Omental fat pad (tissue), 4 donors: ENCODE measurements at places on chromosomes 3 and 15.

GRCh38 chr3:87002346-87002745 is 11.4 kb upstream of the VGLL3 start:
- DNase-seq = no peak

DNA sequence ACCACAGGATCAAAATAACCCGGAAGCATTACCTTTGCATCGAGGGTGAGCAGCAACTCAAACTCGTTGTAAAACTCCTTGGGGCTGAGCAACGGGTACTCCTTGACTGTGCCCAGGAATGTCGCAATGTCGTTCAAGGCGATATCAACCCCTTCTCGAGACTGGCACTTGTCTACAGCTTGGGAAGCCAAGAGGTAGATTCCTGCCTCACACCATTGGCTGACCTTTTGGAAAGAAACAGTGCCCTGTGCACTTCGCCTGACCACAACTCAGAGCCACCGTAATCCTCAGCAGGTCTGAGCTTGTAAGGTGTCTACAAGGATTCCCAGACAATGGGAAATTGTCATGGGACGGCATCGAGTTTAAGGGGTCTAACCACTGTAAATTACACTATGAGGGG is 43.9 kb downstream of the B3GNT5 start:
- no peak for DNase-seq

GRCh38 chr3:66504850-66505641 is 4.2 kb upstream of the LRIG1 start:
- no peak for DNase-seq

- no peak for DNase-seq
These were observed 4.2 kb upstream of the NPHP3 start for GRCh38 chr3:132726341-132726823.

DNA sequence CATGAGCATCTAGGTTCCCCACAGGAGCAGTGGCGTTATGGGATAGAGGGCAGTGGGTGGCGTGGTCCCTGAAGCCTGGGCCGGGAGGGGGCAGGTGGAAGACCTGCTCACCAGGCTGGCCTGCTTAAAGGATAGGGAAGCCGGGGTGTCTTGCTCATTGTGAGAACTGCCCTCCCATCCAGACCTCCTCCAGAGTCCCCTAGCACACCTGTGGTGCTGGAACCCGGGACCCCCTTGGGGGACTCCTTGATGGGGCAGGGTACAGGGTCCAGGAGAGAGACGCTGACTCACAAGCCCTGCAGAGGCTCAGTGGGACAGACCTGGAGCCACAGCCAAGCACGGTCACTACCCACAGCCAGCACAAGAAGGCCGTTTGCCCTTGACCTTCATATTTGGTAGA is 2.8 kb upstream of the RHCG start:
- DNase-seq = no peak

- no peak for DNase-seq
These were observed 170.0 kb downstream of the RAB11A start for GRCh38 chr15:66039117-66039871.

GRCh38 chr3:196604548-196604947 is 34.9 kb upstream of the NRROS start:
- DNase-seq = no peak

DNA sequence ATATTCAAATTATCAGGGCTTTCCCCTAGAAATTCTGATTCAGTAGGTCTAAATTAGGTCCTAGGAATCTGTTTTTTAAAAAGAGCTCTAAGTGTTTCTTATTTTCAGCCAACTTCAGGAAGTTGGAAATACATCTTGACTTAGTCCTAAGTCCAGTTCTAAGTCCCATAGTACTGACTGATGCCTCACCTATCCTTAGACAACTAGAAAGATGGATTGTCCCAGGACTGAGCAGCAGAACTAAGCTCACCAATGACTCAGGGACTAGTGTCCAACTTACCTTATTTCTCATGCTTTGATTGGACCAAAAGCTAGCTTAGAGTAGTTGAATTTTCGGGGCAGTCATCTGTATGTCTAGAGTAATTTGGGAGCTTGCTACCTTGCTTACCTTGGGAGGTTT is 26.2 kb upstream of the C3orf38 start:
- no peak for DNase-seq

GRCh38 chr15:88255484-88256278 is 858 bp downstream of the NTRK3 start:
- no peak for DNase-seq

DNA sequence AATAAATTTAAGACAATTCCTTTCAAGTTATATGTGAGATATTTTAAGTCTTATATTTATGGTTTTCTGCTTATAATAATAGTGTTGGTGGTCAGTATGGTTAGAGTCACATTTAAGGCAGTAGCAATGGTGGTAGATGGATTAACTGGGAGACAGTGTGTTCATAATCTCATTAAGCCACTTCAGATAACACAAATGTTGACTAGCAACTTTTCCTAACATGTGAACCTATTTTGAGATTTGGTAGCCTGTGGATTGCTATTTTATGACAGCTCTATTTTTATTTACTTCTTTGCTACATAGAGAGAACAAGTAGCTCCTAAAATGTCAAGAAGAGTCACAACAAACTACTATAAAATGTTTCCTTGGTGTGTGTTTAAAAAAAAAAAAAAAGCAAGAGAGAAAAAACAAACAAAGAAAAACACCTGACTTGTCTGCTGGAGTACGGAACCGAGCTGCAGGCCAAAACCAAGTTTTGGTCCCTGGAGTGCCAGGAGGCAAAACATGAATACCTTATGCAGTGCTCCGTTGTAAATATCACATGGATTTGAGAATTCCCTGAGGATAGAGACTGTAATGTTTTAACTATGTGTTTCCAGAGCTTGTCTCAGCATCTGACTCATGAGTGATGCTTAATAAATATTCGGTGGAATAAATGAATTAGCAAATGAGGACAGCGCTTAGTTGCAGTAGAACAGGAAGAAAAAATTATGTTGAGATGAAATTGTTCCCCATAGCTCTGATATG is 457.1 kb upstream of the ROBO2 start:
- DNase-seq = no peak

- DNase-seq = no peak
These were observed 951 bp downstream of the FNDC3B start for GRCh38 chr3:172040078-172040980.

GRCh38 chr15:57640930-57641682 is 49.4 kb downstream of the MYZAP start:
- DNase-seq = no peak

- DNase-seq = no peak
These were observed 14.0 kb downstream of the PLA2G4D start for GRCh38 chr15:42080186-42080918.

DNA sequence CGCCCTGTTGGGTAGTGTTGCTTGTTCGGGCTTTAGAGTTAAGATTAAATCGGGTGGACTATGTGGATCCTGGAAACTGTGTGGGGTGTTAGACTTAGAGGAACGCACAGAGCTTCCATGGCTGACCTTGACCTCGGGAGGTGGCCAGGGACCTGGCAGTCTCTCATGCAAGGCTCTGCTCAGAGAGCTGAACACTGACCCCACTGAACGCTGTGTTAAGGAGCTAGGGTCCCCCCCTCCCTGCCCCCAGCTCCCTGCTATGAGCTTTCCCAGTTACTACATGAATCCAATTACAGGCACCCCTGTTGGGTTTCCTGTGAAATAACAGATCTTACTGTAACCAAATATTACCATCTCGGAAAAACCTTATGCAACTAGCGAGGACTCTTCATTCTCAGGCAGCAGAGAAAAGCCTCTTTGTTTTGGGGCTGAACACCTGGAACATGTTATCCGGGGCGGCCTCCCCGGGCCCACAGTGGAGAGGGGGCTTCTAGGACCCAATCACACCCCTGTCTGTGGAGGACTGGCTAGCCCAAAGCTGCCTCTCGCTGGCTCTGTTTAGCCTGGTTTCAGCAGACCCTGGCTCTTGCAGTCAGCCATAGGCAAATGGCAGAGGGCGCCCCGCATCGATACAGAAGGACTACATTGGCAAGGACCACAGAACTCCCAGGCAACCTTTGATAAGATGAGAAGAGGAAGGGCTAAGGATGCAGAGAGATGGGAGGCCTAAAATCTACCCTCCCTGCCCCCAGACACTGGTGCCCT is 25.8 kb upstream of the ALDH1A3 start:
- no peak for DNase-seq

DNA sequence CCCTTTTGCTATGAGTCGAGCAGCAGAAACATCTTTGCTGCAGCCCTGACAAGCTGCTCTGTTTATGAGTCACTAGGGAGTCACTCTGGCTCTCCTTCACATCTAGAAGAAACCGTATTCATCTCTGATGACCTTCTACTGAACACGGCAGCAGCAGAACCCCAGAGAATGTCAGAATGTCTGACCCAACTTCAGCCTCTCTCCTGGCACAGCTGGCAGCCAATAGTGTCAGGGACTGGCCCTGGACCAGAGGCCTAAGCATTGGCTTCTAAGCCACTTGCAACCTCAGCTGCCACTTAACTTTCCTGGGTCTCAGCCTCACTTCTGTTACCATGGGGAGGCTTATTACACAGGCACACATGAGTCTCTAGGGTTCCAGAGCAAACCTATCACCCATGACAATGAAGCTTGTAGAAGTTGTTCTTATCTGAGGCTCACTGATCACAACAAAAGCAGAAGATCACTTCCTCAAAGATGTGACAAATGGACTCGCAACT is 184.1 kb upstream of the TLE3 start:
- DNase-seq = no peak

GRCh38 chr3:149541091-149541491 is 66.6 kb downstream of the TM4SF4 start:
- DNase-seq = no peak

DNA sequence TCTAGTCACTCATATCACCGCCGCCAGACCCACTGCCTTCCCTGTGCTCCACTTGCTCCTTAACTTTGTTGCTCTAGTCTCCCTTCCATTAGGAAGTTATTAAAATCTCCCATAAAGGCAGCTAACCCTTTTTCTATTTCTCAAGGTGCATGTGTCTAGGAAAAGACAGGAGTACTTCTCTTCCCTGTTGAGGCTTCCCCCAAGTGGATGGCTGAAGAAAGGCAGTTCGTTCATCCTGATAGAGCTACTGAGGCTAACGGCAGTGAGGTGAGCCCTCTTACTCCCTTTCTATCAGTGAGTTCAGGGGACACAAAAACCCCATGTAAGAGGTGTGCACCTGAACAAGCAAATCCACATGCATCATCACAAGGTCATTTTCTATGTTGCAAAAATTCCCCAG is 397.8 kb downstream of the IGSF11 start:
- DNase-seq = no peak

DNA sequence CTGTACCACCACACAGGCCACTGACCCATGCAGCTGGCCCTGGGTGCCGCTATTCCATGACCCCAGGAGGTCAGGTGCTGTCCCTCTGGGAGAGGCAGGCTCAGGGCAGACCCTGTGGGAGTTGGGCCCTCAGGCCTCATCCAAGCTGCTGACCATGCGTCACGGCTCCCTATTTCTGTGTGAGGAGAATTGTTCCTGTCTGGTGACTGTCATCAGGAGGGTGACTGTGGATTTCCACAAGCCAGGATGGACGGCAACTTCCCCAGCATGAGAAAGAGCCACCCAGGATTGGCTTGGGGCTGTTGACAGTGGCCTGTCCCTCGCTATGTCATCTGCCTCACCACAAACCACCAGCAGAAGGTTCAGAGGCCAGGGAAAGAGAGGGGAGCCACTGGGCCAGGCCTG is 41.4 kb downstream of the ZDHHC19 start:
- DNase-seq = no peak

- DNase-seq = no peak
These were observed 9.2 kb upstream of the MCCC1 start for GRCh38 chr3:183108470-183108869.

GRCh38 chr3:176911579-176911978 is 285.7 kb downstream of the TBL1XR1 start:
- no peak for DNase-seq

GRCh38 chr3:172868582-172869200 is 118.2 kb downstream of the ECT2 start:
- DNase-seq = no peak

DNA sequence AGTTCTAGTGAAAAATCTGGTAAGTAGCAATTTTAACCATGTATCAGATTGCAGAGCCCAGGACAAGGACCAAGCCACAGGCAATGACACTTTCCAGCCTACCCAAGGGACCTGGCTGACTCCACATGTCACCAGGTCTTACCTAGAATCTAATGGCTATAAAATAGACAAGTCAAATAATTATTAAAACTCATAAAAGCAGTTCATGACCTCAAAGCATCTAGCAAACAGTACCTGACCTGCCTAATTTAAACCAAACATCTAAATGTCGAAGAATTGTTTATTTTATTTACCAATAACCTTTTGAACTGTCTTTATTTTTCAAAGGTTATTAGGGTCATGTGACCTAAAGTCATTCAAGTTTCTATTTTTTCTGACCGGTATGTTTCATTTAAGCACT is 35.6 kb upstream of the MKRN3 start:
- DNase-seq = no peak

GRCh38 chr15:34070003-34070402 is 31.0 kb upstream of the AVEN start:
- no peak for DNase-seq

- DNase-seq = no peak
These were observed 32.5 kb downstream of the NME9 start for GRCh38 chr3:138297059-138297607.

GRCh38 chr3:147418371-147418781 is 9.2 kb downstream of the ZIC1 start:
- no peak for DNase-seq
